ENCODE measurements at places on chromosomes 7 and 10. TPM values are rescaled to one million over a fixed set of nuclear protein-coding genes. Genes with fewer than 3 reads are reported as not detected.

- no peak for DNase-seq
Measured at GRCh38 chr10:15897287-15897686, 37.0 kb upstream of the MINDY3 start.

DNA sequence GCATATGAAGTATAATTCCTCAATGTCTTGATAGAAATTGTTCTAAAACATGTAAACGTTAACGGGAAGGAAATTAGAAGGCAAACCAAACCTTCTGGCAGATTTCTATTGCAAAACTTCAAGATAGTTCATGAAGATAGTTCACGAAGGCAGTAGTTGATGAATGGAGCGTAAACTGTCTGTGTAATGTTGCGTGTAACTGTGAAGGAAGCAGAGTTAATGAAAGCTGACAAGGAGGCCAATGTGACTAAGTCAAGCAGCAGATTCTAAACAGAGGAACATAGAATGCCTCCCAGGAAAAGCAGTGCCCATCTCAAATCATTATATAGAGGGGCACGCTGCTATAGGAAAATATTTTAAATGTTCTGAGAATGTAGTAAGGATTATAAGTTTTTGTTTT lies 659.7 kb upstream of the IGFBP3 start:
- DNase-seq = no peak

- DNase-seq = no peak
Measured at GRCh38 chr10:7136016-7136415, 274.8 kb downstream of the SFMBT2 start.

Gene H2BK1
- 0.83 TPM for total RNA-seq

Gene ALOX5
- 1.6 TPM for total RNA-seq

Gene TAS2R41
- total RNA-seq = not detected

Gene METTL27
- not detected for total RNA-seq

All from psoas muscle (tissue), 8 donors.